Activated CD8-positive, alpha-beta memory T cell treated with anti-CD3 and anti-CD28 coated beads for 1 hour (primary cell): ENCODE measurements at places on chromosomes 1 and 21.
A peak's percentile ranks its signal among the peaks of the same experiment; 100 is the strongest.

DNA sequence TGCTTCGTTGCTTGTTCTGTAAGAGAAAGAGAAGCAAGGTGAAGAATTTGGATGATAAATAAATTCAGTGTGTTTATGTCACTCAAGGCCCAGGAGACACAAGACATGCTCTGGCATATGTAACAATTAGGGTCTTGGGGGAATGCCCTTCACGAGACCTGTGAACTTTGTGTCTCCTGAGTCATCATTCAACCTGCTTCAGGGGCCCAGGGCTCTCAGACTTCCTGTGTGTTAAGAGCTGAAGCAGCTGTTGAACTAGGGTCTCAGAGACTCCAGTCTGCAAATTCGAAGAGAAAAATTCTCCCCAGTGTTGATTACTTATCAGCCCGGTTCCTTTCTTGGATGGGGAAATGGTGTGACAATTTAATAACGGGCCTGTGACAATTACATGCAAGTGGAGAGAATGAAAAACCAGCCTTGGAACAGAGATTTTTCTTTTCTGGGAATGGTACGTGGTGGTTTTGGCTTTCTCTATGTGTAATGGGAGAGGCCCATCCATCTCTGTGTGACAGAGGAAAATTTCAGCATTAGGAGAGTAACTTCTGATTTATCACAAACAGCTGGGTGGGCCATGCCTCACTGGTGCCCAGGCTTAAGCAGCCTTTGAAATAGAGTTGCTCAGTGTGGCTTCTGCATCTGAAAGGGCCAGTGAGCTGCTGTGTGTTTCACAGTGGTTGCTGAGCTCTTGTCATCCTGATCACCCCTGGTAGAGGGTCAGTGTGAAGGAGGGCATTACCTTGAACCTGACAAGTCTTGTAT lies 22.4 kb downstream of the HUNK start:
- no peak for DNase-seq

DNA sequence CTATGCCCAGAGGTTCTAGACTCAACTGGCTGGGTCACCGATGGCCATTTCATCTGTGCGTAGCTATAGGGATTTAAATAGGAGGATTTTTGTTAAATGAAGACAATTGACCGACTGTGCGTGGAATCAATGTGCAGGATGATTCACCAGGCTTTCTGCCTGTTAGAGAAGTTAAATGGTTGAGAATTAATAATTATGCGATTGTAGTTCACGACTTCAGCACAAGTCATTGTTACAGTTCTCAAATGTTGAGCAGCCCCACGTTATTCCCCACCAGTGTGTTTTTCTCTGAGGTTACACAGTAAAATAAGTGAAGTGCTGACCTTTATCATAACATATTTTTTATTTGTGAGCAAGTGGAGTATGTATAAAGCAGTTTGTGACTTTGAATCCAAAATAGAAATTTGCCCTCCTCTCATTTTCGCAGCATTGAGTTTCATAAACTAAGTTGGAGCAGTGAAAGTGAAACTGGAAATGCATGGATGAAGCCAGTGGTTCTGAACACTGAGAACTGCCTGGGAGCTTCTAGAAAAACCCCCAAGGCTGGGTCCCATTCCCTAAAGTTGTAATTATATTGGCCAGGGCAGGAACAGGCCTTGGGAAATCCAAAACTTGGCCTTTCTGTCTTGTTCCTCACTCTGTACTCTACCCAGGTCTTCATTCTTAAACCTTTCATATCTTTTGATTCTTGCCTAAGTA lies 102.6 kb downstream of the GALNT2 start:
- DNase-seq: no peak

DNA sequence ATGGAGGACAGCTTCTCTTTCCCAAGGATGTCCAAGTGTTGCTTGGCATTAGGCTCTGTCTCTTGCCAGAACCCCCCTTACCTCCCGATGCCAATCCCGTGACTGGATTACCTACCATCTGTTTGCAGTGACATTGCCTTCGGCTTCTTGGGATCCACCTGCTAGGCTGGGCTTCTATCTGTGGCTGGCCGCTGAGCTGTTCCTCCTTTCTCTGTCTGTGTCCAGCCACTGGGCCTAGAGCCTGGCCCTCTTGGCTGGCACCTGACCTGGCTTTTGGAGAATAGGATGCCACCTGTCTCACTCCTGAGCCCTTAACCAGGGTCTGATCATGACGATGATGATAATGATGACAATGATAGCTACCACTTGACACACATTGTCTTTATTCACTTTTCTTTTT lies 41.6 kb upstream of the STUM start:
- DNase-seq: no peak

- DNase-seq: no peak
Measured at GRCh38 chr21:45248301-45248892, 39.3 kb downstream of the POFUT2 start.

DNA sequence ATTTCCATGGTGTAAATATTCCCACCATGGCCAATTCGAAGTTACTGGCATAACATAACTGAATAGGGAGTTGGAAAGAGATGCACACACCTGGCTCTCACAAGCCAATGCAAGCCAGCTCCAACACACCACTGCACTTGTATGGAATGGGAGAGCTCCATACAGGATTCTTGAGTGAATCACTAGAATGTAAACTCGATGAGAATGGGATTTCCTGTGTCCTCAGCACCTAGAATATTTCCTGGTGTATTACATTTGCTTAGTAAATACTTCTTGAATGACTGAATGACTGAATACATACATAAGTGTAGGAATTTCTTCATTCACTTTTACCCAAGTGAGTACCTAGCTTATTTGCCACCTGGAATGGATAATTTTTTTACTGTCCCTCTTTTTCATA lies 16.2 kb upstream of the PPIE start:
- DNase-seq: no peak

- DNase-seq: no peak
Measured at GRCh38 chr1:31378001-31378400, 5.1 kb upstream of the FABP3 start.

- no peak for DNase-seq
Measured at GRCh38 chr1:61395146-61395800, 312.9 kb downstream of the NFIA start.

DNA sequence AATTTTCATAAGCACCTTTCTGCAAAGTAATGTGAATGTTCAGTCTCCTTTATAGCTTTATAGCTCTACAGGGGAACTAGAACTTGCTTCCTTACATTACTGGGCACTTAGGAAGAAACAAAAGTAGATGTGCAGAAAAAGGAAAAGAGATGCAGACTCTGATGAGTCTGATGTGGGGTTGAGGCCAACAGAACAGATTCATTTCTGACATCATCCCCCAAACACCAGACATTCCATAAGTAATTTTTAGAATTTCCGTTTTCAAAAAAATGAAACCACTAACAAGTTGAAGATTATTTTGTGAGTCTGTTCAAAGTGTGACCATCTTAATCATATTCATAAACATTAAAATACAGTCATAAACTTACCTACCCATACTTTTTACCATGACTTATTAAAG lies 96.0 kb downstream of the NRIP1 start:
- no peak for DNase-seq

- DNase-seq: no peak
Measured at GRCh38 chr1:241895013-241895412, 47.0 kb downstream of the EXO1 start.

GRCh38 chr1:59199719-59200376 lies 97.0 kb upstream of the FGGY start:
- DNase-seq: no peak

DNA sequence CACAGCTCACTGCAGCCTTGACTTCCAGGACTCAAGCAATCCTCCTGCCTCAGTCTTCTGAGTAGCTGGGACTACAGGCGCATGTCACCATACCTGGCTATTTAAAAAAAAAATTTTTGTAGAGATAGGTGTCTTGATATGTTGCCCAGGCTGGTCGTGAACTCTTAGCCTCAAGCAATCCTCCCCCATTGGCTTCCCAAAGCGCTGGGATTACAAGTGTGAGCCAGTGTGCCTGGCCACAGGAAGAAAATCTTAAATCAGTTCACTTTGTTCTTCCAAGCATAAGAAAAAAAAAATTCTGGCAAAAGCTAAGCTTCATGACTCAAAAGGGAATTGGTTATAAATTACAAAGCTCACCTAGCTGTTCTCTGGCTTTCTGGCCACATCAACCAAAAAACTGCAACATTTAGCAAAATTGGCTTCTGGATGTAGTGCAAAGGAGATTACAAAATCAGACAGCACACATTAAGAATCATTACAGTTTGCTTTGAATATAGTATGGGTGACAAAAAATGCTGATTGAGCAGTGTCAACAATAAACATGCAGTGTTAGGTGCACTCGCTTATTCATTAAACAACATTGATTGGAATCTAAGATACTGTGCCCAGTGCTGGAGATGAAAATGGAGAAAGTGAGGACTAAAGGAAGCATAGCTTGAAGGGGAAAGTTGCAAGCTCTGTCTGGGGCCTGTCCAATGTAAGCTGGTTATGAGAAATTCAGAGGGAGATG lies 76.7 kb downstream of the KCTD3 start:
- no peak for DNase-seq

GRCh38 chr1:94553323-94553730 lies 11.8 kb upstream of the F3 start:
- no peak for DNase-seq

- no peak for DNase-seq
Measured at GRCh38 chr1:212453156-212453857, 20.6 kb downstream of the NENF start.

- no peak for DNase-seq
Measured at GRCh38 chr1:81712425-81712824, 88.3 kb upstream of the ADGRL2 start.

DNA sequence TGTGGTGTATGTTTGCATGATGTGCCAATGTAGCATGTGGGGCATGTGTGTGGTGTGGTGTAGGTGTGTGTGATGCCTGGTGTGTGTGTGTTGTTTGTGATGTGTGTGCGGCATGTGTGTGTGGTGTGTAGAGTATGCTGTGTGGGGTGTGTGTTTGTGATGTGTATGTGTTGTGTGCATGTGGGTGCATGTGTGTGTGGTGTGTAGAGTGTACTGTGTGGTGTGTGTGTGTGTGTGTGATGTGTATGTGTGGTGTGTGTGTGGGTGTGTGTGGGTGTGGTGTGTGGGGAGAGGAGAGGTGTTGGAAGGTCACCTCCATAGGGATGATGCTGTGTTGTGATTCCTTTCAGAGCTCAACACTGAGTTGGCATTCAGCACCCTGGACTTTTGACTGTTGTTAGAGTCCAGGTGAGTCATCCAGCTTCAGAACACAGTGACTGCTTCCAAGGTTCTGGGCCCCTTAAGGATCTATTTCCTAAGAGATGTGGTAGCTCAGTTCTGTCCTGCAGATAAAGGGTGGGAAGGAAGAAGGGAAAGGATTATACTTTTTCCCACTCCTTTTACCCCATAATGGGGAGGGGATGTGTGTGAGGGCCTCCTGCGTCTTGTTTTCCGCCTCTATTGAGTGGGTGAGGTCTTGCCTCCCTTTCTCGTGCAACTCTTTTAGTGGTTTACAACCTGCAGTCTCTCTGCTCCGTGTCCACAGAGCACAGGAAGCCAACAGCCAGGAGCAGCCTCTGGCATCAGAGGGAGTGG lies 47.6 kb downstream of the RHOU start:
- no peak for DNase-seq

GRCh38 chr1:48740621-48741020 lies 36.1 kb downstream of the BEND5 start:
- DNase-seq: no peak

- no peak for DNase-seq
Measured at GRCh38 chr21:33096426-33096825, 26.5 kb downstream of the OLIG1 start.

DNA sequence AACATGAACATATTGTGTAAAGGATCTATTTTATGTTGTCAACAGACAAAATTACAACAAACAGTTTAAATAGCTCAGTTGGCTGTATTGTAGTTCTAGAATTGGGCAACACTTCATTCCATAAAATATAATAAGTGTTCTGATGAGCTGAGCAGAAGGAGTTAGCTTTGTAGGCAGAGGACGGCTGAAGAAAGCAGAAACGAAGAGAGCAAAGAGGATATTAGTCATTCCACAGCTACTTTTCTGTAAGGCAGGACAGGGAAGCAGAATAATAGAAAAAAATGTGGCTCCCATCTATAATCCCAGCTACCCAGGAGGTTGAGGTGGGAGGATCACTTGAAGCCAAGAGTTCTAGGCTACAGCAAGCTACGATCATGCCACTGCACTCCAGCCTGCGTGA lies 20.2 kb upstream of the IVNS1ABP start:
- no peak for DNase-seq

GRCh38 chr21:40481764-40482163 lies 365.2 kb downstream of the DSCAM start:
- DNase-seq: no peak

DNA sequence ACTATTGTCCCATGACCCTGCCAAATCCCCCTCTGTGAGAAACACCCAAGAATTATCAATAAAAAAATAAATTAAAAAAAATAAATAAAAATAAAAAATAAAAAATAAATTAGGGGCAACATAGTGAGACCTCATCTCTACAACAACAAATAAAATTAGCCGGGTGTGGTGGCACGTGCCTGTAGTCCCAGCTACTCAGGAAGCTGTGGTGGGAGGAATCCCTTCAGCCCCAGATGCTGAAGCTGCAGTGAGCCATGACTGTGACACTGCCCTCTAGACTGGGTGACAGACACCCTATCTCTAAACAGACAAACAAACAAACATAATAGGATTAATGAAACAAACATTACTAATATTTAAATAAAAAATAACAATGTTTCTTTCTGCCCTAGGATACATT lies 34.3 kb downstream of the MRPL37 start:
- DNase-seq: no peak

DNA sequence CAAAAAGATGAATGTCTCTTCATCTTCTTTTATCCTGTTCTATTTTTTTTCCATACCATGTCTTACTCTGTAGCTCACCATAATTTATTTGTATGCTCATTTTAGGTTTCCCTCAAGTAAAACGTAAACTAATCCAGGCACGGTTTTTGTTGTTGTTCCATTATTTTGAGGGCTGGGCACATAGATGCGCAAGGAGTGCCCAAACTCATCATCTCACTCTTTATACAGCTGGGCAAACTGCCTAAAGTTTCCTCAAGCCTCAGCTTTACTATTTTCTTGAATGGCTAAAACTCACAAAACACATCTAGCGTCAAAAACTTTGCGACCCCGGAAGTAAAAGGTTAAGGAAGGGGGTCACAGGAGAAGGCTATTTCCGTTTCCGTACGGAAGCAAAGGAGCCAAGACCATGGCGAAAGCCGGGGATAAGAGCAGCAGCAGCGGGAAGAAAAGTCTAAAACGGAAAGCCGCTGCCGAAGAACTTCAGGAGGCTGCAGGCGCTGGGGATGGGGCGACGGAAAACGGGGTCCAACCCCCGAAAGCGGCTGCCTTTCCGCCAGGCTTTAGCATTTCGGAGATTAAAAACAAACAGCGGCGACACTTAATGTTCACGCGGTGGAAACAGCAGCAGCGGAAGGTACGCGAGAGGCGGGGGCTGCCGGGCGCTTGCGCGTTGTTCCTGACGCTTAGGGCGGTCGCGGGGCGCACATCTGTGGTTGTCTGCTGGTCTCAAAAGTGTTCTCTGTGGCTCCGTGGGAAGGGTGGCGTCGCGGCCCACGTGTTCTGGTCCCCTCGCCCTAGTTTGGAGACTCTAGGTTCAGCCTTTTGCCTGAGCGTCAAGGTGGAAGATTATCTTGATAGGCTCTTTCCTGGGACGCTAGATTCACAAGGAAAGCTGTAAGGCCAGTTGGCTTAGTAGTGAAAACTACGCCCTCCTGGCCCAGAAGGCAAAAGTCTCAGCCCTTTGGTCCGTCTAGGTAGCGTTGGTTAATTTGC lies at the start of gene RPF1:
RPF1 (plus strand) TSS at position 391 of the 993 bp plus-strand sequence; CDS start at position 407, 16 bp downstream.
- peak; percentile 64 for DNase-seq
